ENCODE measurements at places on chromosomes 1 and 21.

DNA sequence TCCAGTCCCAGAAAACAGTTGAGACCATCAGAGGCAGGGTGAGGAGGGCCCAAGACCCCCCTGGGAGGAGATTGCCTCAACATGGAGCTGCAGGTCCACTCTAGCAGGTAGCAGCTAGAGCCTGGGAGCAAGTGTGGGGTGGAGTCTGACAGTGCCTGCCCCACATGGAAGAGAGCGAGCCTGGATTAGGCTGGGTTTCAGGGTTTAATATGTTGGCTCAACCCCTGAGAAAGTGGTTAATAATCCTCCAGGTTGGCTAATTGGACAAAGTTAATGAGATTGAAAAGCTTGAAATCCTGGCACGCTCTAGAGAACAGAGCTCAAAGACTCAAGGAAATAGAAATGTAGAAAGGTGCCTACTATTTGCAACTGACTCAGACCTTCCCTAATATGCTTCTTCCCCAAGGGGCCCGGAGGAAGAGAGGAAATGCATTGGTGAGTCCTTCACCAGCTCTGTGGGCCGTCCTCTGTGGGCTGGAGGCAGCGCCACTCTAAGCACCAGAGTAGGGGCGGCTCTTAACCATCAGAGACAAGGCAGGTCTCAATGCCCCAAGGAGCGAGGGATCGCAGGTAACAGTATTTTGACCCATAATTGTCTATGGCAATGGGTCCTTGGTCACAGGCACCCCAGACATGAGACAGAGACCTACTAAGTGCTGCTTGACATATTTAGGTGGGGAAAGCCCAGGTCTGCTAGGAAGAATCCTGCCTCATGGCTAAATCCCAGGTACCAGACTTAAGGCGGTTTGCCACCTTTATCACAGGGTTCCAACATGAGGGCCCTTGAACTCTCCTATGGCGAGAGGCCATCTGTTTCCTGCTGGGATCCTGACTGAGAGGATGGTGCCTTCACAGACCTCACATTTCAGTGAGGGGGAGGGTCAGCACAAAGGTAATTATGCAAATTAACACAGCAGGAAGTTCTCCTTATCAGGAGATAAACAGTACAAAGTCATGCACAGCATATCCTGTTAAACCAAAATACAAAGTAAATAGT is 33.8 kb downstream of the RSPH1 start:
- DNase-seq, result peak; percentile 83

DNA sequence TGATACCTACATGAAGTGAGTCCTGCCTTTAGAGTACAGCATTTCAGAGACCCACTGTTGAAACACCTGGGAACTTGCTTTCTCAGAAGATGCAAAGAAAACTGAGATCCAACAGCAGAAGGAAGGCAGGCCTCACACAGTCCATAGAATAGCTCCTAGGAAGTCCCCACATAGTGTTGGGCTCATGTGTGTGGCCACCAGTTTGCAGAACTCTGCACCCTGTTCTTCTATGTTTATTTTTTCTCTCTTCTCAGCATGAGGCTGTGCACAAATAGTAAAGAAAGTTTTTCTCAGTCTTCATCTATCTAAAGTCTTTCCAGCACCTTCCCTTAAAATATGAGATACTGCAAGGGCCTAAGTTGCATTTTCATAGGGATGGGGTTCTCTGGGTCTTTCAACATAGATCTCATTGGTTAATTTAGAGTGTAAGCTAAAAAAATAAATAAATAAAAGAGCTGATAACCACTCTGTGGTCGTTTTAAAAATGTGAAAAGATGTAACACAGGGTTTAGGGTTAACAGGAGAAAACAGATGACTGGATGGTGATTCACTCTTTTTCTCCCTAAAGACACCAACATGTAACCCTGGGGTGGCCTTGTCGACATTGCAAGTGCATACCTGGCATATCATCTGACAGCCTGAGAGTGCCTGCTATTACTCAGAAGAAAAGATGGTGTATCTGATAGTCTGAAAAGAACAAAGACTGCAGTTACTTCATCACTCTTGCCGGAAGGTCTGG is 94.6 kb downstream of the ZC3H11B start:
- no peak for DNase-seq

- no peak for DNase-seq
Observed at GRCh38 chr1:226322986-226323385, 14.0 kb upstream of the LIN9 start.

DNA sequence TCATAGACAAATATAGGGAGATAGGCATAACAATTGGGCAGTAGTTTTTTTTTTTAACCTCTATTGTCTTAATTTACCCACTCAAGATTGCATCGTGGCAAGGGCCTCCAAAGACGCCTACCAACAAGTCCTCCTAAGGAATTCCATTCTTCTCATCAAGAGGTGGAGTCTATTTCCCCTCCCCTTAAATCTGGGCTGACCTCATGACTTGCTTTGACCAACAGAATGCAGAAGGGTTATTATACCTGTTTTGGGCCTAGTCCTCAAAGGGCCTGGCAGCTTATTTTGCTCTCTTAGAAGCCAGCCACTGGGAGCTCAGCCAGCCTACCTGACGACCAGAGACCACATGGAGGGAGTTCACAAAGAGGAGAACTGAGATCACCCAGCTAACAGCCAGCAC is 92.3 kb downstream of the COQ8A start:
- no peak for DNase-seq

DNA sequence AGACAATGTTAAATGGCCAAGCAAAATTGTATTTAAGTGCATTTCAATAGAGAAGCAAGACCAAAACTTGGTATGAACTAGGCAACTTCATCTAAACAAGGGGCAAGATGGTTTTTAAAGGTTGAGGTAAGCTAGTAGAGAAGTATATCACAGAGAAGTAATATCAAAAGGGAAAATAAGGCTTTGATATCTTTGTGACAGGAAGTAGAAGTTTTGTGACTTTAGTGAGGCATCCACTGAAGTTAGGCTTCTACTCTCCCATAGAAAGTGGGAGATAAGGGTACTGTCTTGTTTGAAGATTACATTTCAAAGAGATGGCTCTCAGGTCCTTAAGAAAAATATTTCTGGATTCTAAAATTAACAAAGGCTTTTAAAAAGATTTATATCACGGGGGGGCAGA is 8.9 kb downstream of the OR10T2 start:
- no peak for DNase-seq

DNA sequence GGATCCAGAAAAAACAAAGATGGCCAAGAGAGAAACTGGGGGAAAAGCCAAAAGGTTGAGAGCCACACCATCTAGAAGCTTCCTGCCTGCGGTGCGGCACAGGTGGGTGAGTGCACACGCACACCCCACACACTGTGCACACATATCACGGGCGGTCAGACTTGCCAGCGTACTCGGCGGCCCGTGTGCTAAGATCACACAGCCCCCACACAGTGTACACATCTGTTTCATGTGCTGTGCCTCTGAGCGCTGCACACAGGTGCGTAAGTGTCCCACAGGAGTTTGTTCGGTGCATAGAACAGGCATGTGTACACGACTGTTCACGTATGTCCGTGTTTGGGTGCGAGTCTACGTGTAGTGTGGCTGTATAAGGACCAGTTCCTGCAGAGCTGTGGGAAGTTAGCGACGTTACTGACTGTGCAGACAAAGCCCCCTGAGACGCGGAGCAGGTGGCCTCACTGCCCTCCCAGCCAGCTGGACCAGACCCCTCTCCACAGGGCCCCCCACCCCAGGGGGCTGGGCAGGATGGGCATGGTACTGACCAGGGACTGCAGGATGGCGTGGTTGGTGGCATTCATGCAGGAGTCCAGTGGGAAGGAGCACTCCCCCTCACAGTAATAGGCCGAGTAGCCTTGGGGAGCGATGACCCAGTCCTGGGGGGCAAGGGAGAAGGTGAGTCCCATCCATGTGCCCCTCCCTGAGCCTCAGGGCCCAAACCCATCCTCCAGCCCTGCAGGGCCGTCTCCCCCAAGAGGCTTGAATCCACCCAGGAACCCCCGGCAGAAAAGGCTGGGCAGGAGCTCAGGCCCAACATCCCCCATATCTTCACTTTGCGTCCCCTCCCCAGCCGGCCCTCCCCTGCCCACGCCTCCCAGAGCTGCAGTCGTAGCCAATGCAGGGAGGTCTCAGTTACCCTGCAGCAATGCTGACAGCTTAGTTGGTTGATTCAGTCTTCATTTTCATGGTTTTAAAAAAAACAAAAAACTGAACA is 8.3 kb downstream of the OXCT2 start:
- DNase-seq, result no peak

DNA sequence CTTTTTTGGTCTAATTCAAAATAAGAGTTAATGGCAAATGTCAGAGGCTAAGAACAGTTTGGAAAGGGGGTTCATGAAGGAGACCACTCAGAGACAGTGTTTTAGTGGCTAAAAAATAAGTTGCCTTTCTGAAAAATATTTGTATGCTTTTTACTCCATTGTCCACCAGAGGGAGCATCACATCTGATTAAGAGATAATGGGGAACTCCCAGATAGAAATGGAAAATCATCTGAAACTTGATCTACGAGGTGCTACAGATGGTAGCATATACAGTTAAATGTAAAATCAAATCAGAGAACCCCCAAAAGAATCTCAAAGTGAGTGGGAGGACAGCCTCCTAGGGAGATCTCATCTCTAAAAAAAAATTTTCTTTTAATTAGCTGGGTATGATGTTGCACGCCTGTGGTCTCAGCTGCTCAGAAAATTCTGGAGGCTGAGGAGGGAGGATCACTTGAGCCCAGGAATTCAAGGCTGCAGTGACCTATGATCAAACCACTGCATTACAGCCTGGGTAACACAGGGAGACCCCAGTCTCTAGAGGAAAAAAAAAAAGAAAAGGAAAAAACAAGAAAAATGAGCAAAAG is 9.7 kb downstream of the SMYD3 start:
- peak; percentile 47 for DNase-seq

DNA sequence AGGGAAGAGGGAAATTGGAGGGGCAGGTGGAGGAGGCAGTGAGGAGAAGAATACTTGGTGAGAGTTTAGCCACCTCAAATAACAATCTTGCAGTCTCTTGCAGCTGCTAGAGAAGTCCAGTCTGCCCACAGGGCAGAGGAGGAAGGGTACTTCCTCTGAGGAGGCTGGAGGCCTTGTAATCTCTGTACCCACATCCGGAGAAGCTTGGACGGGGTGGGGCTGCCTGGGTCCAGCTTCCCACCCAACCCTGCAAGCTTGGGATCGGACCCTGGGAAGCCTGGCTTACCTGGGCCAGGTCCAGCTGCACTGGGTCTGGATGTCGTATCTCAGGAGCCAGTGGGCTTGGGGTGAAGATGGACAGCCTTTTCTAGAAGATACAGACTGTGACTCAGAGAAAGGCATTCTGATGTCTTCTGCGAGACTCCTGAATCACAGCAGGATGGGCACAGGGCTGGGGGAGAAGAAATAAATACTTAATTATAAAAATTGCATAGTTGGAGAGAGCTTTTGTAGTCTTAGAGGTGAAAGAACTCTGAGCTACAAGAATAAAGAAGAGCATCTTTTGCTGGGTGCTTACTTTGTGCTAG is 111.8 kb upstream of the JUN start:
- DNase-seq, result no peak

Data from NCI-H2029 (cell line).